ACHN (cell line): ENCODE measurements at places on chromosomes 2 and 18.

GRCh38 chr2:159227467-159227866 is 59.0 kb downstream of the WDSUB1 start:
- no peak for DNase-seq

- DNase-seq: no peak
Measured at GRCh38 chr2:1453561-1453960, 40.3 kb downstream of the TPO start.

DNA sequence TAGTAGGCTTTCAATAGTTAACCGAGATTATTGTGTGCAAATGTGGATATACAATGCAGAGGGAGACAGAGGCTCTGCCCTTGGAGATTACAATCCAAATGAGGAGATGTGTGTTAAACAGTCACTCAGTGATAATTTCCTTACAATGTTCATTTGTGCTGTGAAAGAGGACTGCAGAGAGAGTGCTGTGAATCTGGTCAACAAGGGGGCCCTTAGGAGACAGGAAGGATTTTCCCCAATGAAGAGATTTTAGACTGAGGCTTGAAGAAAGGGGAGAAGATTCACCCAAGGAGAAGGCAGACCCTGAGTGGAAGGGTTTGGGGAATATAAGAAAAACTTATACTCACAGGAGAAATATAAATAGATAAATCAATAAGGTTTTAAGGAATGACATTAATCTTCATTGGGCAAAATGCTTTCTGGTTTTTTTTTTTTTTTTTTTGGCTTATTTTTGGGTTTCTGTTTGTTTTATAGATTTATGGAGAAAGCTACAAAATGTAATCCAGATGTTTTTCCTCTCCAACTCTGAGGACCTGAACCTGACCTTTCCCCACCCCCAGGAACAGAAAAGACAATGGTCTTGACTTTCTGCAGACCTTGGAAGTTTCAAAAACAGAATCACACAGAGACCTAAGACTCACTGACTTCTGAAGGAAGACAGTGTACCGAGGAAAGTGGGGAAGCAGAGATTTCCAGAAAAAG is 151.3 kb upstream of the SERPINE2 start:
- DNase-seq: no peak

GRCh38 chr2:73832930-73833329 is 4.2 kb downstream of the STAMBP start:
- DNase-seq: peak; percentile 26

DNA sequence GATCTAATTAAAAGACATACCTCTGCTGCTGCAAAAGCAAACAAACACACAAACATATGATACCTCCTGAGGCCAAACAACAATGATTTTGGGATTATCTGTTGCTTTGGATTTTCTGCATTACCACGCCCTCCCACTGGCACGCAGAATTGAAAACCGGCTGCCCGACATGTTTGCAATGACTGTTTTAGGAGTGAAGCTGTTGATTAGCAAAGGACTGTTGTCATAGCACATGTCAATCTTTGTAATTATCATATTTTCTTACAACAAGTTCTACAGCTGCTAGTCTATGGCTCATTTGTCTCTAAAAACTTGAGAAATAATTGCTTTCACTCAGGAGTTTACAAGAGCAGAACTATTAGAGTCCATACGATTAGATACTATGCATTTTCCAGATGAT is 94.4 kb upstream of the MEIS1 start:
- no peak for DNase-seq

- no peak for DNase-seq
Measured at GRCh38 chr2:117537032-117537431, 277.5 kb upstream of the DDX18 start.

GRCh38 chr2:229627728-229628127 is 86.6 kb downstream of the DNER start:
- DNase-seq: no peak

- DNase-seq: peak; percentile 85
Measured at GRCh38 chr2:149330127-149331022, at the start of gene LYPD6. Gene LYPD6, plus strand, starts transcription at chr2:149330587. Its CDS starts 107,122 bp downstream, at chr2:149437709.

DNA sequence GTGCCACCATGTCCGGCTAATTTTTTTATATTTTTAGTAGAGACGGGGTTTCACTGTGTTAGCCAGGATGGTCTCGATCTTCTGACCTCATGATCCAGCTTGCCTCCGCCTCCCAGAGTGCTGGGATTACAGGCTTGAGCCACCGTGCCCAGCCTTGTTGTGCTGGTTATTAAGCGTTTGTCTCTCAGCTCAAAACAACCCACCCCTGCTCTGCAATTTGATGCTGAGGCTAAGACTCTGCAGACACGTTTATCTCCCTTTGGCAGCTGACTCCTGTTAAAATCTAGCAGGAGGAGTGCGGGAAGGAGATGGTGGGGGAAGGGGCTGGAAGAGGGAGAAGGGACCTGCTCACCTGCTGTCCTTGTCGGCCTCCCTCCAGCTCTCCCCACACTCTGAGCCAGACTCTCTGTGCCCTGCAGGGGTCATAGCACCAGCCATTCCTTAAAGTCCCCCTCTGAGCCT is 29.9 kb upstream of the IMPA2 start:
- DNase-seq: no peak

DNA sequence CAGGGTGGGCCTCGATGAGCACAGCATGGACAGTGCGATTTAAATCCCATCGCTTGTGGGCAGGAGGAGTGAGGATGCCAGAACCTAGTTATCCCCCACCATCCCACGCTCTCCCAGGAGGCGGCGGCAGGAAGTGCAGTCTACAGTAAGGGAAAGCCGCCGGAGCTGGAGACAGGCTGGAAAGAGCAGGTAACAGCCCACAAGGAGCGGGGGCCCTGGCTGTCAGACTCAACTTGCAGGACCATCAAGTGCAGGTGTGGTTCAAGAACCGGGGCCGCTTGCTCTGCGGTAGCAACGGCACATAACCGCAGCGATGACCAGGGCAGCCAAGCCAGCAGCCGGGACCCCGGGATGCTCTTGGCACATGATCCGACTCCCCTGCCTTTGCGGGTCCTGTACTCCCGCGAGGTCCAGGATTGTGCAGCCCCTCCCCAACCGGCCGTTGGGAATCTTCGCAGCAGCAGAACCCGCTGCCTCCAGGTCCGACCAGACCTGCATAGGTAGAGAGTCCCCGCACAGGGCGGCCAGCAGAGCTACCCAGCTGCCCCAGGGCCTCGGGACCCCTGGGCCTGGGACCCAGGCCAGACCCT is 82.1 kb downstream of the BIN1 start:
- DNase-seq: peak; percentile 64

- peak; percentile 75 for DNase-seq
Measured at GRCh38 chr18:61551586-61551985, 218.4 kb downstream of the CDH20 start.

DNA sequence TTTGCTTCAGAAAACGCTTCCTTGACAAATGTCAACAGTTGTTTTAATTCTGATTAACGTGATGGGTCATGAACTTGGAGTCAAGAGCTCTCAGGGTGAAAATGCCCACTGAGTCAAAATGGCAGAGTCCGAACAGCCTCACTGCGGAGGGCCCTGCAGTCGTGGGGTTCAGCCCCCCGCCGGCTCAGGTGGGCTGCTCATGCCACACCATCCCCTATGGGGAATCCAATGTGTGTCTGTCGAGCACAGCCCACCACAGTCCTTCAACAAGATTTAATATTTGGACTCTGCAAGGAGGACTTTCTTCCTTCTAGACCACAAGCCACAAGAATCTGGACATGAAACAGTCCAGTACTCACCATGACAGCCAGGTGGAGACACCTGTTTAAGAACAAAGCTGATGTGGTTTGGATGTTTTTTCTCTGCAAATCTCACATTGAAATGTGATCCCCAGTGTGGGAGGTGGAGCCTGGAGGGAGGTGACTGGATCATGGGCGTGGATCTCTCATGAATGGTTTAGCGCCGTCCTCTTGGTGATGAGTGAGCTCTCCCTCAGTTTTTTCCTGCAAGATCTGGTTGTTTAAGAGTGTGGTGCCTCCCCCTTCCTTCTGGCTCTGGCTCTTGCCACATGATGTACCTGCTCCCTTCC is 201.0 kb downstream of the NDUFA10 start:
- peak; percentile 28 for DNase-seq

- no peak for DNase-seq
Measured at GRCh38 chr2:66897181-66897580, 462.3 kb downstream of the MEIS1 start.

DNA sequence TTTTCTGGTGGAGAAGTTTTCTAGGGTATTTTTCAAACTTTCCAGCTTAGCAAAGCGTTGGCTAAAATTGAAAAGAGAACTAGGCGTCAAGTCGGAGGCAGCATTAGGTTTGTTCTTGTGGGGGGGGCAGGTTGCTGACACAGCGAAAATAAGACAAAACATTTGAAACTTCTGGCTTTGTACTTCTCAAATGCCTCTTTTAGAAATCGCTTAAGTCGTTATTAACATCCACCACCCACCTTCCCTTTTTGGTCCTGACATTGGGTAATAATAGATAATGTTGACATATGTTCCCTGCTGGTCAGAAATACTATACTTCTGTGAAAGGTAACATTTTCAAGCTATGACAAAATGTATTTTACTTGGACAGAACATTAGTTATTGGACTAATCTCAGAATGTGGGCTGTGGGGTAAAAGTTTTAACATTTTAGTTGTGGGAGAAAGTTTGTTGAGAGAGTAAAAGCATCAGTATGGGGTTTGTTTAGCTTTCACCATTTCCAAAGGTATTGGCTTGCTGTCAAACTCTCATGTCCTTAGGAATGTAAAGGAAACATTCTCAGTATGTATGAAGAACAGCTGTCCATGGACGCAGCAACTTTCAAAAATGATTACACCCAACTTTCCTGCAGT is 88.1 kb upstream of the ZEB2 start:
- DNase-seq: no peak

DNA sequence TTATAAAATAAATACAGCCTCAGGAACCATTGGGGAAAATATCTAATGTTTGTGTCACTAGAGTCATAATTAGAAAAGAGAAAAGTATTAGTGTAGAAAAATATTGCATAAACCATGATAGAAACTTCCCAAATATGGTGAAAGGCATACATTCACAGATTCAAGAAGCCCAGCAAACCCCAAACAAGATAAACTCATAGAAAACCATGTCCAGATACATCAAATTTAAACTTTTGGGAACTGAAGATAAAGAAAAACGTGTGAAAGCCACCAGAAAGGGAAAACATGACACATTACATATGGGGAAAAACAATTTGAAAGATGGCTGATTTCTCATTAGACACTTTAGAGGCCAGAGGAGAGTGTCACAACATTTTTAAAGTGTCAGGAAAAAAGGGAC is 236.5 kb upstream of the FN1 start:
- DNase-seq: no peak

- no peak for DNase-seq
Measured at GRCh38 chr2:197828464-197829135, 24.2 kb downstream of the PLCL1 start.

GRCh38 chr2:106269591-106270291 is 75.6 kb upstream of the UXS1 start:
- DNase-seq: peak; percentile 70

- DNase-seq: no peak
Measured at GRCh38 chr2:9744256-9745004, 98.8 kb upstream of the TAF1B start.

GRCh38 chr2:156810094-156810493 is 373.9 kb downstream of the GPD2 start:
- DNase-seq: no peak

GRCh38 chr2:38499548-38500282 is 103.0 kb downstream of the HNRNPLL start:
- no peak for DNase-seq

- no peak for DNase-seq
Measured at GRCh38 chr2:228245601-228246000, 64.1 kb upstream of the SPHKAP start.

DNA sequence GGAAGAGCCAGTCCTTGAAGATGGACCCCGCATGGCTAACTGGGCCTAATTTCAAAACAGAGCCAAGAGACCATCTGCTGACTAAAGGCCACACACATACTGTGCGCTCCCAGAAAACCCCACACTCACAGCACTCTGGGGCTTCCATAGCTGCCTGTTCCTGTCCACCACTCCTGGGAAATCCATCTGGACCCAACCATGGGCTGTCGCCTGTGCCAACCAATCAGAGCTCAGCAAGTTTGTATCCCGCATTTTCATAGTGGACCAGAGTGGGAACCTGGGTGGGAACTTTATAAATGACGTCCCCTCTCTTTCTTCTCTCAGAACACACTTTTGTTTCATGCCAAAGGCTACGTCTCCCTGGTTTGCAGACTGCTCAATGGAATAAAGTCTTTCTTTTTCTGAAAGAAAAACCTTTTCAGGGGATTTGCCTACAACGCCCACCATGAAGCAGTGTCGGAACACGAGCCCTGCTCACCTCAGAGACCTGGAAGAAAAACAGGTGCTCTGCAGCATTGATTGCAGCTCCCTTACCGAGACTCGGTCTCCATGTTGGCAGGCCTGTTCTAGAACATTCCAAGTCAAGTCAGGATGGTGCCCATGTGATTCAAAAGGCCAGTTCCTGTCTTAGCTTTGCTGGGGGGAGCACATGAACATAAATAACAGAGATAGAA is 137.2 kb upstream of the GPC1 start:
- no peak for DNase-seq

DNA sequence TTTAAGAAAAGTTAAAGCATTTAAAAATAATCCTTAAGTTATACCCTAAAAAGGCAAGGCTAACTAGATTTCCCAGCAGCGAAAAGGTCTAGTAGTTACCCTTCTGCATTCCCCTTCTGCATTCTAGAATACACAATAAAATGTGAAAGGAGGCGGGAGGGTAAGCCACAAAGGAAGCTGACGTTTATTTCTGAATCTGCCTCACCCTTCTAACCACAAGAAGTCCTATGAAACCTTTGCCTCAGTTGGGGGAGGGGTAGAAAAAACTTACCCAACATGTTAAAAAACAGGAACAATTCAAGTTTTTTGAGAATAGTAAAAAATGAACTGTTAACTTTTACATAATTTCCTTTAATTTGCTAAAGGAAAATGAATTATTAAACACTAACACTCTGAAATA is 11.3 kb downstream of the STK17B start:
- peak; percentile 88 for DNase-seq
